ENCODE measurements at places on chromosomes 13 and 19.

- DNase-seq, result no peak
These were observed 10.8 kb upstream of the HSPH1 start for GRCh38 chr13:31172535-31172934.

GRCh38 chr19:47428177-47428894 lies 9.0 kb upstream of the MEIS3 start:
- peak; percentile 77 for DNase-seq

DNA sequence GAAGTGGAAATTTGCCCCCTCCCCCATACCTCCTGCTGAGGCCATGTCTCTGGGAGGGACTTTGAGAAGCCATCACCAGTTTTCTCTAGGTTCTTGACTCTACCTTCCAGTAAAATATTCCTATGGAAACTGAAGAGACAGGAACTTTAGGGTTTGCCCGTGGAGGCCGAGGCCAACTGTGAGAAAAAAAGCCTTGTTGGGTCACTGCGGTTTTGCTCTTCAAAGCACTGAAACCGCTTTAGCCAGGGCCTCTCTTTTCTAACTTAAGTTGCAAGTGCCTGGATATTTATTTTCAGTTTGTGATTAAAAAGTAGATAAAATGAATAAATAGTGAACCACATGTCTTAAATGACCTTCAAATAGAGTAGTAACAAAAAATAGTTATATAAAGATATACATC lies 159.7 kb upstream of the TSC22D1 start:
- no peak for DNase-seq

DNA sequence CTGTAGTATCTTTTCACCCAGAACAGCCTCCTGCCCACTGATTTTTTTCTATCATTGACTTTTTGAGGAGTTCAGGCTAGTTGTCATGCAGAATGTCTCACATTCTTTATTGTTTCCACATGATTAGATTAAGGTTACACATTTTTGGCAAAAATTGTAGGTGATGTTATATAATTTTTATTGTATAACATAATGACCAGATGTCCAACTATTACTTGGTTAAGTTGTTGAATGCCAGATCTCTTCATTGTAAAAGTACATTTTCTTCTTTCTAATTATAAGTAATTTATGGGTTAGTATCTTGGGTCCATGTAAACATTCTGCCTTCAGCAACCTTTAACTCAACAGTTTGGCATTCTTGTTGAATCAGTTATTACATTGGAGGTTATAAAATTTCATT lies 138.4 kb downstream of the POSTN start:
- no peak for DNase-seq

DNA sequence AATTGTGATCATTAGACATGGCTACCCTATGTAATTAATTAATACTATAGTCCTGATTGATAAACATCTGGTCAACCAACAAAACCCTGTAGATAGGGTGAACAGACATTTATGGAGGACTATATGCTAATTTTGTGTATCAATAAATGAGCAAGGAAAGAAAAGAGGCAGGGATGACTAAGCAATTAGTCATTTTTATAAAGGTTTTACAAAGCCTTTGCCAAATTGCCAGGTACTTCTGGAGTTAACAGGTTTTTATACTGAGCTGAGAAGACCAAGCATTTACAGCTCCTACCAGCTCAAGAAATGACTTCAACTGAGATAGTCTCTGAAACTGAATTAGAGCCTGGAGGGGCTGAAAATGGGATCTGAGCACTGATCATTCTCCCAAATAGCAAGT lies 186.8 kb upstream of the PRR20A start:
- DNase-seq, result no peak

GRCh38 chr19:1855828-1856255 lies 7.5 kb downstream of the KLF16 start:
- DNase-seq, result no peak

DNA sequence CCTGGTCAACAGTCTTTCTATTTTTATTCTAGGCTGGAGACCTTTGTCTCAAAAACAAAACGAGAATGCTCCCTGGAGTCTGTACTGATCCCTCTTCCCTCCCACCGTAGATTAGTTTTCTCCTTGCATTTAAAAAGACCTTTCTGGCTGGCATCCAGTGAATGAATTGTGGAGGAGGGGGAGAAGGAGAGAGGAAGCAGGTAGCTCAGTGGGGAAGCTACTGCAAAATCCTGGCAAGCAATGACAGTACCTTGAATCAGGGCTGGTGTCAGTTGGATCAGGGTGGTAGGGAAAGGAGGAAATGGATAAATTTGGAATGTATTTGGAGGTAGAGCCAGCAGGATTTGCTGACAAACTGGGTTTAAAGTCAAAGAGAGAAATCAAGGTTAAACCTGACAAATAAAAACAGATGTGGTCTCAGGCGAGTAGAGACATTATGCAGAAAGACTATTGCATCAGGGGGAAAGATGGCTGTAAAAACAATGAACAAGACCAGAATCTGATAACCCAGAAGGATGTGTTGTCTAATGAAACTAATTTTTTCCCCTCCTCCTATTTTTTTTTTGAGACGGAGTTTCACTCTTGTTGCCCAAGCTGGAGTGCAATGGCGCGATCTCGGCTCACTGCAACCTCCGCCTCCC lies 3.5 kb upstream of the CYP2S1 start:
- no peak for DNase-seq

GRCh38 chr13:97310809-97311436 lies 88.8 kb downstream of the MBNL2 start:
- DNase-seq, result no peak

GRCh38 chr19:9296336-9296735 lies 13.3 kb downstream of the ZNF699 start:
- no peak for DNase-seq

- no peak for DNase-seq
These were observed 297.5 kb downstream of the ENOX1 start for GRCh38 chr13:43489233-43489632.

DNA sequence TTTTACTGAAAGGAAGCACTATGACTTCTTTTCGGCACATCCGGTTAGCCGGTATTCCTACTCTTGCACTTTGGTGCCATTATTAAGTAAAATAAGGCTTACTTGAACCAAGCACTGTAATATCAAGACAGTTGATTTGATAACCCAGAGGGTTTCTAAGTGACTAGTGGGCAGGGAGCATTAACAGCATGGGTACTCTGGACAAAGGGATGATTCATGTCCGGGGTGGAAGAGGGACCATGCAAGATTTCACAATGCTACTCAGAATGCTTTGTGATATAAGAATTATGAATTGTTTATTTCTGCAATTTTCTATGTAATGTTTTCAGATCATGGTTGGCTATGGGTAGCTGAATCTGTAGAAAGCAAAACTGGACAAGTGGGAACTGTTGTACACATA lies 282.1 kb downstream of the TDRD3 start:
- DNase-seq, result no peak

GRCh38 chr13:45974500-45974899 lies 78.0 kb downstream of the ZC3H13 start:
- no peak for DNase-seq

DNA sequence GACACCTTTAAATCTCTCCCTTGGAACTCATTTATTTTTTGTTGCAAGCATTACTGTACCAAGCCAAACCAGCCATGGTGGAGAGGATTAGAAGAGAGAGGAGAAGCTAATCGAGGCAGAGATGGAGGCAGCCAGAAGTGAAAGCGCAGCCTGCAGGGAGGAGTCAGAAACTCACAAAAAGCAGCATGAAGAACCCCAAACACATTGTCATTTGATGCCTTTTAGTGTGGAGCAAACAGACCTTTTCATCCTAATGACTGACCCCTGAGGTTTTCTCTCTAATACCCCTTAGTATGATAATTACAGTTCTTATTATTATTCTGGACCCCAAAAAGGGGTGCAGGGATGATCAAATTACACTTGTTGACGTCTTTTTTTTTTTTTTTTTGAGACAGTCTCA lies 62.5 kb downstream of the TNFRSF19 start:
- no peak for DNase-seq
